ENCODE measurements at places on chromosomes 1 and 21. TPM values are rescaled to one million over a fixed set of nuclear protein-coding genes. Genes with fewer than 3 reads are reported as not detected.

DNA sequence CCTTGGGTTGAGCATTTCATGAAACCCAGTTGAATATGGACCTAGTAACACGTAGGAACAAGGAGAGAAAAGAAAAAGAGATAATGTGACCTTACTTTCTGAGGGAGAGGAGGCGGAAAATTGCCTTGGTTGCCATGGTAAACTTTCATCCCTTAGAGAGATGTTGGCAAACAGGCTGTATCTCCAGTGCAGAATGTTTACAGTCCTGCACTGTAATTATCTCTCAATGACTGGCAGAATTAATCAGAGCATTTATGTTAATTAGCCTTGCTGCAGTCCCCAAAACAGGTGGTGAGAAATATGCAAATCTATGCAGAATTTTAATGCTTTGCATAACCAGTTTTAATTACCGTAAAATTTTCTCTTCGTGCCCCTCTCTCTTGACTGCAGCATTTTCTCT lies 147.3 kb downstream of the CD247 start:
- DNase-seq, result no peak

DNA sequence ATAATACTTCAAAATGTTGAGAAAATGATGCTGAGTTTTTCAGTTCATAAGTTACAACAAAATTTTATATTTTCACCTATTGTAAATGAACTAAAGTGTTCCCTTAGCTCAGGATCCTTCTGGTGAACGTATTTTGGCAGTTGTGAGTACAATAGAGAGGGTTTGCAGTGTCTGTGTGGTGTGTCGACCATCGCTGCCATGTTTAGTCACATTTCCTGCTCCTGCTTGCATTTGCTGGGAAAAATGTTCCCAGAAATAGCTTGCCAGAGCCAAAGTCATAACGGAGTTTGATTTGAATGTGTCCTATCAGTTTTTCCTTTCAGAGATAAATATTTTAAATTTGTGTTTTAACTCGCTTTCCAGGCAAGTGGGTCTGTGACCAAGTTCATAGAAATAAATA lies 117.1 kb upstream of the COL6A1 start:
- peak; percentile 42 for DNase-seq

DNA sequence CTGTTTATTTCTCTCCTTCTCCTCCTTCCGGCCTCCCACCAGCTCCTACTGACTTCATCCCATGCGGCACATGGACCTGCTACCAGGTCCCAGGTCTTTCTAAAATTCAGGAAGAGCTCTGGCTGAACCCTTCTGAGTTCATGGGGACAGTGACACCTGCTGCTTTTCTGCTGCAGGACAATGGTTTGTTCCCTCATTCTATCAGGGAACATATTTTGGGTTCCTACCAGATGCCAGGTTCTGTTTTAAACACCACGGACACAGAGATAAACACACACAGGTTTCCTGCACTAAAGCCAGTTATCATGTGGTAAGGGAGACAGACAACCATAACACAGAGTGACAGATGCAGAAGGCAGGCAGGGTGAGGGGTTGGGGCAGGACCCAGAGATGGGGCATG lies 114.0 kb upstream of the RAB4A start:
- DNase-seq, result peak; percentile 80

DNA sequence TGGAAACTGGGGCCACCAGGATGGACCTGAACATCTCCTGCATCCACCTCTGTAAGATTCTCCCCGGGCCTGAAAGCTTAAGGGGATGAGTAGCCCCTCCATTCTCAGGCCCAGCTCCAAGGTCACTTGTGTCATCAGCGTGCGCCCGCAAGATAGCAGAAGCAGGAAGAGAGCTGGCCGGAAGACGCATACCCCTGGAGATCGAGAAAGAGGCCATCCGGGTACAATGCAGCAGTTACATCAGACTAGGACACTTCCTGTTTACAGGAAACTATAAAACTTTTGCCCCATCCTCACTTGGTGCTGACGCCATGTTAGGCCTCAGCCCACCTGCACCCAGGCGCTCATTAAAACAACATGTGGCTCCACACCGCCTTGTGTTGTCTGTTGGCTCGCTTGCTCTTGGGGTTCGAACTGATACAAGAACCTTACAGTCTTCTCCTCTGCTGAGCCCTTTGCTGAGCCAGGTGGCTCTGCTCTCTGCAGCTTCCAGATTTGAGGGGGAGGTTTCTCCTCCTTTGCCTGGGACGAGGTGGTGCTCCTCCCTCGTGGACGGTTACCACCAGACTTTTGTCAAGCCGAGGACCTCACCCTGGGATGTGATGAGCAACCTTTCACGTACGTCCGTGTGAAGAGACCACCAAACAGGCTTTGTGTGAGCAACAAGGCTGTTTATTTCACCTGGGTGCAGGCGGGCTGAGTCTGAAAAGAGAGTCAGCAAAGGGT lies 277.5 kb upstream of the C1orf174 start:
- DNase-seq, result no peak

GRCh38 chr1:216314379-216315095 lies 108.7 kb downstream of the USH2A start:
- no peak for DNase-seq

DNA sequence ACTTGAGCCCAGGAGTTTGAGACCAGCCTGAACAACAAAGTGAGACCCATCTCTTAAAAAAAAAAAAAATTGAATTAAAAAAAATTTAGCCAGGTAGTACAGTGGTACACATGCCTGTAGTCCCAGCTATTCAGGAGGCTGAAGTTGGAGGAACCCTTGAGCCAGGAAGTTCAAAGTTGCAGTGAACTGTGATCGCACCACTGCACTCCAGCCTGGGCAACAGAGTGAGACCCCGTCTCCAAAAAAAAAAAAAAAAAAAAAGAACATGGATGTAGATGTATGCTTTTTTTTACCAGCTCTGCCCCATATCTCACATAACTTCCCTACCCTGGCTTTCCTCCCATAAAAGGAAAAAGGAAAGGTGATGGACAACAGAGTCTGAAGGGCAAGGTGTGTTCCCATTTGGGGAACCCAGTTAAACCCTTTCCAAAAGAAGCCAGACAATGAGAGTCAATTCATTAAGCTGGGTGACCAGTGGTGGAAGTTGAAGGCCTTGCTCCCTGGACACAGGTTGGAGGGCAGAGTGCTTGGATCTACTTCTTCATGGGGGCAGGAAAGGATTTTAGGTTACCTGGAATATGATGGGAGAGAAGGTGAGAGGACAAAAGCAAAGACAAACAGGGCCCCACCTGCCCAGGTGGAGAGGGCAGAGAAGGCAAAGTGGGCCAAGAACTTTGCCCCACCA lies 2.9 kb downstream of the KRTCAP2 start:
- DNase-seq, result no peak

GRCh38 chr1:51219022-51219421 lies 17.1 kb upstream of the RNF11 start:
- no peak for DNase-seq

- no peak for DNase-seq
Observed at GRCh38 chr1:218775501-218776021, 398.1 kb upstream of the LYPLAL1 start.

DNA sequence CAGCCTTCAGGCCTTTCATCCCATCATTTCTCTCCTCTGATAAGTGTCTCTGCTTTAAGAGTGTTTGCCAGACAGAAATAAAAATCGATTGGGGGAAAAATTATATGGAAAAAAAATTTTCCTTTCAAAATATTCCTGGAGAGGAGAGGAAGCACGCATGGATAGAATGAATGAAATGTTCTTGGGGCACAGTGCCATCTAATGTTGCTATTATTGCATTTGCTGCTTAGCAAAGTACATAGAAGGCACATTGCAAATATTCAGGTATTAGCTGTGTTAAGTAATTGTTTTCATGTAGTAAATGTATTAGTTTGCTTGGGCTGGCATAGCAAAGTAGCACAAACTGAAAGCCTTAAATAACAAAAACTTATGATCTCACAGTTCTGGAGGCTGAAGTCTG lies 18.1 kb downstream of the B3GALT5 start:
- DNase-seq, result no peak

GRCh38 chr1:119918301-119918700 lies 22.0 kb upstream of the ADAM30 start:
- no peak for DNase-seq

DNA sequence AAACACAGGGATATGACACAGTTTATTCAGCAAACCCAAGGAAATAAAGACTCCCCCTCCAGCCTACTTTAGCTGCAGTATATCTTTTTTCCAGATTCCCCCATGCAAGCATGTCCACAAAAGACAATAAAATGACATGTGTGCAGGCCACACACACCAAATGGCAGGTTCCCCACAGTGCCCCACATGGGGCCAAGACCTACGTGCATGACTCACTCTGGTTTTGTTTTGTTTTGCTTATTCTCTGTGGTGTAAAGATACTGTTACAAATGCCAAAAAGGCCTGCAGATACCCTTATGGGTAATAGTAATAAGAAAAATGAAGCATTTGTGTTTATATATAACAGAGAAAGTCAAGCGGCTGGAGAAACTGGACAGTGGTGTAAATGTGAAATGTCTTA lies 71.6 kb downstream of the RD3 start:
- DNase-seq, result no peak

DNA sequence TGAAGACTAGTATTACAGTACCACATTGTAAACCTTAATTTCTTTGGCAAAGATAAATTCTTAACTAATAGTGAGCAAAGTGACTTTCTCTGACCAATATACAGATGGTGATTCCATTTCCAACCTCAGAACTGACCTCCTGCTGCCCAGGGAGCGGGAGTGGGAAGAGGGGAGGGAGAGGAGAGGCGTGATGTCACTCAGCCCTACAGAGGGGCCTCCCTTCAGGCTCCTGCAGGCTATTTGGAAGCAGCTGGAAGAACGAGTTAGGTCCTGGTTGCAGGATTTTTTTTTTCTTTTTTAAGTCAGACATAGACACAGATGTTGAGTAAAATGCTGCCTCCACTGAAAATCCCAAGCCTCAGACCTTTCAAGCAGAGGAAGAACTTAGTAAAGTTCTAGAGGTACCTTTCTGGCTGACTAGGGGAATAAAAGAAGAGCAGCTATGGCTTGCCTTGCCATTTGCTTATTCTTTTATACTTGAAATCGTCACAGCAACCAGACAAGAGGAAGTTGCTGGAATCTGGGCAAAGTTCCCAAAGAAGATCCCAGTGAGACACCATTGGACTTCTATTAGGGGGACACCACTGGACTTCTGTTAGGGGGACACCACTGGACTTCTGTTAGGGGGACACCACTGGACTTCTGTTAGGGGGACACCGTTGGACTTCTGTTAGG lies 54.5 kb downstream of the EXO1 start:
- no peak for DNase-seq

- DNase-seq, result no peak
Observed at GRCh38 chr1:22772014-22772413, 61.4 kb downstream of the EPHB2 start.

DNA sequence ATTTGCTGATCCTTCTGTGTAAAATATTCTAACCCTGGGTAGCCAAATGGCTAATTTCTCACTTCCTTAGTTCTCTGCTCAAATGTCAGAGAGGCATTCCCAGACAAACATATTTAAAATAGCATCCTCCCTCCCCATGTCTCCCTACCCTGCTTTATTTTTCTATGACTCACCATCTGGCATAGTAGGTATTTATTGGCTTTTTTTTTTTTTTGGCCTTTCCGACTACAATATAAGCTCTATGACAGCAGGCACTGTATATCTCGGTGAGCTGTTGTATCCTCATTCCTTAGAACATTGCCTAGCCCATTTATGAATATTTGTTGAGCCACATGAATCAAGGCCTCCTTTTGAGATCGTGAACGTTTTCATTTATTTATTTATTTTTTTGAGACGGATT lies 1.5 kb upstream of the NEK7 start:
- DNase-seq, result peak; percentile 80

DNA sequence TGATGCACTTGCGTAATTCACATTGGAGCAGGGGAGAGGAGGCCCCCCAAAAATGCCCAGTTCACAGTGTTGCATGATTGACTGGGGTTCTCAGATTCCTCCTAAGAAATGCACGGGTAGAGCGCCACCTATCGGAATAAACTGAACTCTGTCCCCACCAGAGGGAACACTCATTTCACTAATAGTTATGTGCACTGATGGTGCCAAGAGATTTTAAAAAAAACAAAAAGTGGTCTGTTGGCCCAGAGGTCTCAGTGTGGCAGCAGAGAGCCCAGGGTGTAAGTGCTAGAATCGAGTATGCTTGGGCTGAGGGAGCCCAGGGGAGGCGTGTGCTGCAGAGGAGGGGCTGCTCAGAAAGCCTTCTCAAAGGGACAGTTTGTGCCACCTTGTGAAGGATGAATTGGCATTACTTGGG lies 6.9 kb downstream of the PINK1 start:
- peak; percentile 64 for DNase-seq

- no peak for DNase-seq
Observed at GRCh38 chr1:156663178-156663577, 14.0 kb downstream of the NES start.

GRCh38 chr1:64280001-64280400 lies 76.6 kb downstream of the UBE2U start:
- DNase-seq, result no peak

DNA sequence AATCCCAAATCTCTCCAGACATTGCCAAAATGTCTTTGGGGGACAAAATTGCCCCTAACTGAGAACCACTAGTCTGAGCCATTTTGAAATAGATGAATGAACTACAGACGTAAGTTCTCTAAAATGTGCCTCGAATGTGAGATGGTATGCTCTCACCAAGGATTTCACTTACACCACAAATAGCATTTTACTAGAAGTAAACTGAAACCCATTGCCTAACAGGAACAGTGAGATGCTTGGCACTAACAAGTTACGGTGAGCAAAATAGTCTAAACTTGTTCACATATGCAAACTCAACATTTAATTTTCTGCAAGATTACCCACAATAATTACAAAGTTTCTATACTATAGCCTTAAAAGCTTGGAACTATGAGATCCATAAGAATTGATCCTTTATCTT lies 343.6 kb upstream of the ESRRG start:
- no peak for DNase-seq

- no peak for DNase-seq
Observed at GRCh38 chr1:100268202-100268601, 2.2 kb downstream of the RTCA start.

DNA sequence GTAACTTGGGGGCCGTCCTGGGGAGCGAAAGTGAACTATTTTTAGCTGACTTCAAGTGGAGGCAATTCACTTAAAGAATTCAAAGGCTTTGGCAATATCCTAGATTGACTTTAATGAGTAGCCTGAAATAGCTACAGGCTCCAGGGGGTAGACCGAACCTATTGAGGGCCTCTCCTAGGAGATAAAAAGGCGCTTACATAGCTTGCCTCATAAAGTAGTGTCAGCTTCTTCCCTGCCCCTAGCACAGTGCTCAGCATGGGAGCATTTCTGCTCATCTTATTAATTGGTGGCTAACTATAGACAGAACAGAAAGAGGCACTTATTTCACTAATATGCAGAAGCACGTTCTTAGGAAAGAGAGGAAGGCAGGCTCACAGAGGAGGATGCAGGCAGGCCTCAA lies 12.3 kb upstream of the CTNNBIP1 start:
- no peak for DNase-seq

GRCh38 chr1:206089341-206089740 lies 27.8 kb downstream of the AVPR1B start:
- DNase-seq, result no peak

Gene NOS1AP
- total RNA-seq, result under 0.01 TPM

Gene PPIAL4G
- not detected for total RNA-seq

Gene C8A
- total RNA-seq, result not detected

Gene MEX3A
- total RNA-seq, result 3.4 TPM

Gene OR2T6
- total RNA-seq, result not detected

Gene SPRR2A
- not detected for total RNA-seq

Gene FCRL4
- not detected for total RNA-seq

Gene PIGR
- total RNA-seq, result not detected

Gene GJA8
- total RNA-seq, result not detected

Gene CAMK2N1
- 0.87 TPM for total RNA-seq

Gene TMEM269
- total RNA-seq, result not detected

Gene RNF187
- 53.6 TPM for total RNA-seq

All from lung microvascular endothelial cell (primary cell).